ENCODE measurements at places on chromosomes 12 and 14.

- no peak for DNase-seq
These were observed 171.5 kb downstream of the ASCL1 start for GRCh38 chr12:103128862-103129501.

DNA sequence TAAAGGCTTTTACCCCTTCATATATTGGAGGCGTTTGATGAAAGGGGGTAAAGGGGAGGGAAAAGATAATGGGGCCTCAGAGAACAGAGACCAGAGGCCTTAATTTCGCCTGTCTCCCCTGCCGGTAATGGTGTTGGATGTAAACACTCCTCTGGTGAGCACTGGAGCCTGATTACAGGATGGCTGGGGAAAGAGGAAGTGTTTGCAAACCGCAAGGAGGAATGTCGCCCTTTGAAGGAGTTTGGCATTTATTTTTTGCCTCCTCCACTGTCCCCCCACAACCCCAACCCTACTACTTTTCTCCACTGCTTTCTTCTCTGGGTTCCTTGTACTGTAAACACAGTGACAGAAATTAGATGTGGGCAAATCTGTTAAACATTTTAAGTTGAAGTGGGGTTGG is 211.9 kb upstream of the TBX3 start:
- DNase-seq, result no peak

GRCh38 chr14:72054911-72055310 is 122.7 kb downstream of the RGS6 start:
- DNase-seq, result no peak

- DNase-seq, result no peak
These were observed 6.4 kb downstream of the JKAMP start for GRCh38 chr14:59490756-59491155.

- no peak for DNase-seq
These were observed 65.2 kb downstream of the WIF1 start for GRCh38 chr12:65055859-65056258.

DNA sequence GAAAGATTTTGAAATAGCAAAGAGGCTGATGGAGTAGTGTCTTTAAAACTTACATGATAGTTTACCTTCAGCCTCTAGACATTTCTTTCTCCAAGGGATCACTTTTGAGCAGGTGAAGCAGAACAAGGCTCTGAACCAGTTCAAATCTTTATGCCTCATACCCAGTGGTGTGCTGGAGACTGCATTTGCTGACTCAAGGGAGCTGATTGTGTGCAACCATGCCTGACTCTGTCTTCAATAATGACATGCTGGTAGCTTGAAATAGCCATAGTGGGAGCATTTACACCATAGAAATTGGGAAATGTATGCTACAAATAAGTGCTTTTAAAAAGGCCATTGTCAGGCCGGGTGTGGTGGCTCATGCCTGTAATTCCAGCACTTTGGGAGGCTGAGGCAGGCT is 482.0 kb downstream of the TMTC2 start:
- DNase-seq, result no peak

- no peak for DNase-seq
These were observed 1.0 kb upstream of the RIC8B start for GRCh38 chr12:106773286-106774004.

DNA sequence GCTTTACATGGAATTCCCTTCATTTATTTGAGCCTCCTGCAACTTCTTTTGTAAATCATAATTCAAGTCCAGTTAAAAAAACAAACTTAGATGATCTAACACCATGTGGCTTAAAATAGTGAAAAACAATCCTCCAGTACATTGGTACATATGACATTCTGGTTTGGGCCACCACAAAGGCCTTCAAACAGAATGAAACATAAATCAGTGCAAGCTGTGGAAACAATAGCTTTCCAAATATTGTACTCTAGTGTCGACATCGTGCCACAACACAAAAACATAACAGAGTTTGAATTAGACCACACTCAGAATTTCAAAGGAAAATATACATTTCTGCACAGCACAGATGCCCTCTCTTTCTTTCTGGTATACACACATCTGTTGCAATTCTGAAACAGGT is 751.3 kb downstream of the SLC6A15 start:
- no peak for DNase-seq

GRCh38 chr12:109836916-109837315 is 3.7 kb upstream of the TRPV4 start:
- DNase-seq, result no peak

- DNase-seq, result no peak
These were observed 452.1 kb upstream of the GARIN6 start for GRCh38 chr12:99195474-99195873.

DNA sequence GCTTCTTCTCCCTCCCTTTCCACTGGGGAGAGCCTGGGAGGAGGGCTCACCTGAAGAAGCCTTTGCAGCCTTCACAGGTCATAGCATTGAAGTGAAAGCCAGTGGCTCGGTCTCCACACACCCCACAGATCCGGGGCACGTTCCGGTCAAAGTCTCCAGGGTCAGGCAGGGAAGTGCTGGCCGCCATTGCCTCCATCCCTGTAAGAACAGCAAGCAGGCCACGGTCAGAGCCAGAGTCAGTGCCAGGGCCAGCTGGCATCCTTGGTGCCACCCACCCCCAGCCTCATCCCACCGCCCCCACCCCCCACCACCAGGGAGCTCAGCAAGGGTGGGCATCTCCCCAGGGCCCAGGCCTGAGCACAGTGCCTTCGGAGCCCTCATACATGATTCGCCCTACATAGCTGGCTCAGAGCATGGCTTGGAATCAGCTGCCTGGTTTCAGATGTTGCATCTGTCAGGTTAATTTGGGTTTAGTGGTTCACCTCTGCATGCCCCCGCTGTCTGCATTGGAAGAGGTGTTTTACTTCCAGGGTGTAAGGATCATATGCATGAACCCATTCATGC is 25.8 kb downstream of the VDR start:
- DNase-seq, result no peak

GRCh38 chr12:77841521-77841920 is 10.8 kb downstream of the NAV3 start:
- DNase-seq, result no peak

DNA sequence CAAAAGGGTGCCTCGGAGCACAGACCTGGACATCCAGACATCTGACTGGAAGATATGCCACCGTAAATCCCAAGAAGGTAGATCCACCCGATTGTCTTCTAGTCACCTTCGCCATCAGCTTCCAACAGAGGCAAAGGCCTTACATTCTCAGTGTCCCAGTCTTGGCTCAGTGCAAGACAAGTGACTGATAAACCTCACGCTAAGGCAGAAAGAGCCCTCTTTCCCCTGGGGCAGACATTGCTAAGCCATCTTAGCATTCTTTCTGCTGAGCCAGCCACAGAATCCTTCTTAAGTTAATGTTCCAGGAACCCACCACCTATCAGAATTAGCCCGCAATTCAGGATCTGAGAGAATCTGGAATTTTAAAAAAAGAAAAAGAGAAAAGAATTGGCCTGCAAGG is 4.3 kb upstream of the PLEKHG6 start:
- DNase-seq, result no peak

DNA sequence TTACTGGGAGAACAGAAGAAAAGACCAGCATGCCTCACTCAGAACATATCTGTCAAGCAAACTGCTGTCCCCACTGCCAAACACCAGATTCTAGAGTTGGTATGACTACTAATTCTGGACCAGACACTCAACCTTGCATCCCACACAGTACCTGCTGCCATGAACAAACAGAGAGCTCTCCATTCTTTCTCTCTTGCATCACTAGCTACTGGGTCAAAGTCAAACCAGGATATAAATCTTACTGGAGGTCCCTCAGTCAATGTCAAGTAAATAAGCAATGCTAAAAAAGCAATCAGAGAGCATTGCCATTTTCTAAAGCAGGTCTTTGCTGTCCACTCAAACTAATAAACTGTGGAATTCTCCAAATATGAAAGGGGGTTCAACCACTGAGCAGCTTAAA is 452.4 kb upstream of the SEL1L start:
- DNase-seq, result no peak

Data from AG04449 (cell line).